Mammary microvascular endothelial cell (primary cell): ENCODE measurements at places on chromosomes 2 and 18. TPM values are rescaled to one million over a fixed set of nuclear protein-coding genes. Genes with fewer than 3 reads are reported as not detected.

The LONRF2 gene
- total RNA-seq: 0.30 TPM in 1 of 2 replicates, not detected in the other

The ONECUT2 gene
- total RNA-seq: under 0.01 TPM in 1 of 2 replicates, not detected in the other

The CDKL4 gene
- 0.74 and 1.1 TPM in 2 replicates for total RNA-seq

The PTPRN gene
- not detected in 2 replicates for total RNA-seq

The RAB12 gene
- 56.8 and 57.5 TPM in 2 replicates for total RNA-seq

The ITGA6 gene
- 248 and 269 TPM in 2 replicates for total RNA-seq

The RUFY4 gene
- total RNA-seq: not detected in 2 replicates
